NCI-H1092 (cell line): ENCODE measurements at places on chromosomes 1 and 21.

GRCh38 chr21:45578811-45579381 is 36.7 kb upstream of the SLC19A1 start:
- no peak for DNase-seq

GRCh38 chr1:38852780-38853179 is 6.8 kb downstream of the RRAGC start:
- DNase-seq: no peak

DNA sequence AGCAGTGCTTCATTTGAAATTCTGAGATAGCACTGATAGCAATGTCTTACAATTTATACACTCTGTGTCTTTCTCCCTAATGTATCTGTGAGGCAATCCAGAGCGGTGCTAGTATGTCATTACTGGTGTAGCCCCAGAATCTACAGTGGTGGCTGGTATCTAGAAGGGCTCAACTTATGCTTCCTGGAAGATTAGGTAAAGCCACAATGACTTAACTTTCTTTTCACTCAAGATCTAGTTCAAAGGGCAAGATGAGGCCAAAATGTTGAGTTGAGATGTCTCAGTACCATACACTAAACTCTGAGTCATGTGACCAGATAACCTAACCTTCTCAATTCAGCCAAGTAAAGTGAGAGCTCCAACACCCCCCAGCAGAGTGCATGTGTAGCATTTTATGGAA is 77.5 kb downstream of the PAPPA2 start:
- no peak for DNase-seq

GRCh38 chr1:204475656-204476432 is 18.8 kb downstream of the PIK3C2B start:
- no peak for DNase-seq

GRCh38 chr1:197139169-197139568 is 7.3 kb downstream of the ASPM start:
- DNase-seq: no peak

GRCh38 chr21:45910155-45910547 is 71.4 kb upstream of the COL6A1 start:
- peak; percentile 34 for DNase-seq

GRCh38 chr1:106608841-106609240 is 447.6 kb upstream of the PRMT6 start:
- no peak for DNase-seq

DNA sequence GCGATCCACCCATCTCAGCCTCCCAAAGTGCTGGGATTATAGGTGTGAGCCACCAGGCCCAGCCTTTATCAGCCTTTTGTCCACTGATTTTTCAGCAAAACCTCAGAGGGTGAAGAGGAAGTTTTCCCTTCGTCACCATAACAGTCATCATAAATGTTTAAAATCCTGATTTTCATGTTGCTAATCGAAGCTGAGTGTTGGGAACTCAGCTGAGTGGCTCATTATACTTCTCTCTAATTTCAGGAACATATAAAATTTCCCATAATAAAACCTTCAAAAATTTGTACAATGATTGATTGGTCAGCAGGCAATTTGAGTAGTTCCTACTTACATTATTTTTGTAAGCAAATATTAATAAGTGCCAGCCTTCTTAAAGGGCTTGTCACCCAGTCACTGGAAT is 31.8 kb upstream of the IFNGR2 start:
- DNase-seq: no peak

GRCh38 chr1:210358626-210359025 is 29.9 kb downstream of the HHAT start:
- DNase-seq: no peak
